ENCODE measurements at places on chromosomes 4 and X.

- no peak for DNase-seq
Measured at GRCh38 chrX:133527415-133527814, 112.1 kb upstream of the GPC4 start.

- no peak for DNase-seq
Measured at GRCh38 chrX:13102636-13103035, 58.2 kb upstream of the FAM9C start.

- DNase-seq, result no peak
Measured at GRCh38 chr4:2450394-2451035, 18.4 kb upstream of the RNF4 start.

GRCh38 chrX:65516756-65517155, 17.8 kb downstream of the LAS1L start:
- no peak for DNase-seq

DNA sequence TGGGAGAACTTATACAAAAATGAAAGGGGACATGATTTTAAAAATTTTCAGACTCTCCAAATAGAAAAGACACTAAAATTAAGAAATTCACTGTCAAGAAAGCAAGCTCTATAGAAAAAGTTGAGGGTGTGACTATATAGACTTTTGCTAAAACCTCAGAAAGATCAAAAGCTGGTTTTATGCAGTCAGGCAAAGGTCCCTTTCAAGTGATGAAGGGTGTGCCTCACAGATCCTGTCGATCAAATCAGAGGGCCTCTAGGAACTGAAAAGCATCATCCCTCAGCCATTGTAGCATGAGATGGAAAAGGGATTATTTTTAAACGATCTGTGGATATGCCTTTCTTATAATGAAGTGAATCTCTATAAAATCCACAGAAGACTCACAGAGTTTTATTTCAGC, 116.5 kb downstream of the FAM13A start:
- DNase-seq, result no peak

- DNase-seq, result no peak
Measured at GRCh38 chrX:14038375-14039085, 8.8 kb upstream of the GEMIN8 start.

GRCh38 chrX:119989905-119990555, 46.5 kb upstream of the NKAP start:
- DNase-seq, result no peak

GRCh38 chrX:24676403-24677024, 17.2 kb upstream of the POLA1 start:
- no peak for DNase-seq

DNA sequence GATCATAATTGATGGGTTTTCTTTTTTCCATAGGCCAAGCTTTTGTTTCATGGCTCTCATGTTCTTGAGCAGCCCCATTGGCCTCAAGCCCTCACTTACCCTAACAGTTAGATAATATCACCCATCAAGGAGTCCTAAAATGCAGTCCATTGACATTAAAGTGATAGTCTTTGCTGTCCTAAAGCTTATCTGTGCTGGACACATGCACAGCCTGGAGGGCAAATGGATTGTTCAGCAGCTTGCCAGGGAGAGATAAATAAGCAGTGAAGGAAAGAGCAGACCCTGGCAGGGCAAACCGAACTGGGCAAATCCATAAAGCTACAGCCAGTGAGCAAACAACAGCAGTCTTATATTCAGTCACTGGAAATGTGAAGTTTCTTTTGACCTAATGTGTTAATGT, 199.6 kb upstream of the MID1 start:
- no peak for DNase-seq
